Sigmoid colon (tissue), 7 donors: ENCODE measurements at places on chromosomes 1 and 21. TPM values are rescaled to one million over a fixed set of nuclear protein-coding genes. Genes with fewer than 3 reads are reported as not detected.

Gene EXTL2
- total RNA-seq = 14.4 TPM

Gene TENT5C
- 2.8 TPM for total RNA-seq

Gene SLFNL1
- 0.28 TPM for total RNA-seq

Gene HES3
- not detected for total RNA-seq

Gene GBP6
- total RNA-seq = not detected

DNA sequence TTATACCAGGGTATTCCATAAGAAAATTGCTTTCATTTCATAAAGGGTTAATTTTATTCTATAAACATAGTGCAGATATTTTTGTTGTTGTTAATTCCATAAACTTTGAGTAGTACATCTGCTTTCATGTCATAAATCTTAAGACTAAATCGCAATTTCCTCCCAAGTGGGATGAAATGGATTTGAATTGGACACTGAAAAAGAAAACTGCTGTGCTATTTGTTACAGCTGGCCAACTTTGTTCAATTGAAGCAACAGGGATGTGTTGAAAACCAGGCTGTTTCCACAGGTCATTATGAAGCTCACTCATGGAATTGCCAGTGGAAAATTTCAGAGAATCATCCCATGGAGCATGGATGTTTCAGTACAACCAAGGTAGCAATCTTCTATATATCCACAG is 252.5 kb upstream of the RGS18 start:
- DNase-seq = no peak

DNA sequence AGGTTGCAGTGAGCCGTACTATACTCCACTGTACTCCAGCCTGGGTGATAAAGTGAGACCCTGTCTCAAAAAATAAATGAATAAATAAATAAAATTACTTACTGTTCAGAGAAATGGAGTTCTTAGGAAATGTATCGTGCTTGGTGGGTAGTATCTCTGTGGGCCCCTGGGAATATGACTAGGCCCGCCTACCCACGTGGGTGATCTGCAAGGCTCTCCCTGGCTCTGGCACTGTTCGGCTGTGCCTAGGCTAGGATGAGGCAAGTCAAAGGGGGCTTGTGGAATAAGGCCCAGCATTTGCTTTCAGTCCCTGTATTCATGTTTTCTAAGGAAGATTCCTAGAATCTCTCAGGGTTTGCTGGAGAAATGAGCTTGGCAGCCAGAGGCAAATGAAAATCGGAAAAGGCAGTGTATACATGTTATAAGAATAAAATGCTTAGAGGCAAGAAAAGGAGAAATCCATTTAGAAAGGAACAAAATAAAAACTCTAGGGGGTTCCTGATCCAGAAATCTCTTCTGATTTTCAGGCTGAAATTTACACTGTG is 4.5 kb upstream of the CSRP1 start:
- peak; percentile 68 for DNase-seq

- DNase-seq = no peak
Measured at GRCh38 chr1:3577300-3577699, 34.0 kb downstream of the MEGF6 start.

DNA sequence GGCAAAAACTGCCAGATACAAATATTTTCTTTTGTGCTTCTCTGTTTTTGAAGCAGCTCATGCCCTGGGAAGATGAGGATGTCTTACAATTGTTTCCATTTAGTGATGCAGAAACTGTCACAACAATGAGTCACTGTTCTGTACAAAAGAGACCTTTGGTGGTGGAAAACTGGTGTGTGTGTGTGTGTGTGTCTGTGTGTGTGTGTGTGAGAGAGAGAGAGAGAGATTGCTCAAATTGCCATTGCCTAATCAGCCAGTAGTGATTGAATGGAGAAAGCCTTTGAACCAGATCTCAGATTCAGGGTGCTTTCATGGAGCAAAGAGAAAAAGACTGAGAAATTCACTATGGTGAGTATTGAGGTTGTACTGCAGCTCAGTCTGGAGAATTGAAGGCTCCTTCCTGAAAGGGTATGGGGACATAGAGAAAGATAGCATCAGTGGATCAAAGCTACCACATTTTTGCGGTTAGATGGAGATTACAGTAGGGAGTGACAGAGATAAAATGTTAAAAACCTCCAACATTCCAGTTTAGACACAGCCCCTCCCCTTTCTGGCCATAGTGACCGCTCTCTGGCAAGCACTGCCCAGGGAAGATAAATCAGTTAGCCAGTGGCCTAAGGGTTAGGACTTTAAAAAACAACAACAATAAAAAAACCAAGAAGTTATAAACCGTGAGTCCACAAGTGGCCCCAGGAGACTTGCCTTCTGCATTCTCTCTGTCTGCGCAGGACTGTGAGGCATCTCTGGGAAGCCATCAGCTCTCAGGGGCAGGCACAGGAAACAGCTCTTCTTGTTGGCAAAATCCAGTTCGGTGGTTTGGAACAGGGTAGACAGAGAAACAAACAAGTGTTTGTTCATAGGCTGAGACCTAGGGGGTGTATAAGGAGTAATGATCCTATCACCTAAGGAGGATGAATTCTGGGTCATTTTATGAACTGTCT is 406.5 kb downstream of the DUSP10 start:
- DNase-seq = peak; percentile 81

DNA sequence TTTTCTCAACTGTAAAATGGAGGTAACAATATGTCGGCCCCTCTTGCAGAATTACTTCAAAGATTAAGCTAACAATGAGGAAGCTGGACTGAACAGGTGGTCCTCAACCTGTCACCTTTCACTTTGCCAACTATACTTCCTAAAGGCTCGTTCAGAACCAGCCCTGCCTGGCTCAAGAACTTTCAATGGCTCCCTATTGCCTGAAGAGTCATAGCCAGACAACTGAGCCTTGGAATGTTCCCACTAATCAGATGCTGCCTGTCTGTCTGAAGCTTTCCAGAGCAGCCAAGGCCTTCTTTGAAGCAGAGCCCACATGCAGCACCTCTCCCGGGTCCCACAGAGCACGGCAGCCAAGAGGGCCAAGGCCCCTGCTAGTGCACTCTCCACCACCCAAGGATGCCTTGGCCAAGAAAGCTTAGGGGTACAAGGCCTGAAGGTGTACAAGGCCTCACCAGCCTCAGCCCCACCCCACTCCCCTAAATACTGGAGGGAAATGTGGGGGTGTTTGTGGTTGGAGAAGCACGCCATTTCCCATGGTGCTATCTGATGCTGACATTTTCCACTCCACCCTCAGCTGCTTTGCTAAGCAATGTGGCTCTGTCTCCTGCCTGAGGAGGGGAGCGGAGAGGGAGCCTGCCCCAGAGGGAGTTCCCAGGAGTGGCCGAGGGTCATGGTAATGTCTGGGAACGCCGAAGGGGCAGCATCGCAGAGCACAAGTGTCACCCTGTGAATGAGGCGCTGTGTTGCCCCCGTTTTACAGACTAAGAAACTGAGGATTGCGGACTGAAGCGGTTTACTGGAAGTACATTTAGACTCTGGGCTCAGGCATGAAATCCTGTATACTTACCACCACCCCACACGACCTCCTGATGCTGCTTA is 8.2 kb upstream of the LAPTM5 start:
- DNase-seq = no peak

DNA sequence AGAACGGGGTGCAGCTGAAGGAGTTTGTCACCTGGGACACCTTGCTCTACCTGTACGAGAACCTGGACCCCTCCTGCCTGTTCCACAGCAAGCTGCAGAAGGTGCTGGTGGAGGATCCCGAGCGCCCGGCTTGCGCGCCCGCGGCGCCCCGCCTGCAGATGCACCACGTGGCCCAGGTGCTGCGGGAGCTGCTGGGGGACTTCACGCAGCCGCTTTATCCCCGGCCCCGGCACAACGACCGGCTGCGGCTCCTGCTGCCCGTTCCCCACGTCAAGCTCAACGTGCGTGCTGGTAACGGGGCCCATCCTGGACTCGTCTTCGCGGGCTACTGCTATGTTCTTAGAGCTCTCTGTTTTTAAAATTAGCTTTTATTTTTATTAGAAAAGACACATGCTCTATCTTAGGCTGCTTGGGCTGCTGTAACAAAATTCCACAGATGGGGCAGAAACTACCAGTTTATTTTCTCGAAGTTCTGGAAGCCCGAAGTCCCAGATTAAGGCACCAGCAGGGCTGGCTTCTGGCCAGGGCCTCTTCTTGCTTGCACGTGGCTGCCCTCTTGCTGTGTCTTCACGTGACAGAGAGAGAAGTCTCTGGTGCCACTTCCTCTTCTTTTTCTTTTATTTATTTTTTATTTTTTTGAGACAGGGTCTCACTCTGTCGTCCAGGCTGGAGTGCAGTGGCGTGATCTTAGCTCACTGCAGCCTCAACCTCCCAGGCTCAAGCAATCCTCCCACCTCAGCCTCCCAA is 38.1 kb downstream of the TRPM2 start:
- DNase-seq = peak; percentile 80
